ENCODE measurements at places on chromosomes 2 and 18.

DNA sequence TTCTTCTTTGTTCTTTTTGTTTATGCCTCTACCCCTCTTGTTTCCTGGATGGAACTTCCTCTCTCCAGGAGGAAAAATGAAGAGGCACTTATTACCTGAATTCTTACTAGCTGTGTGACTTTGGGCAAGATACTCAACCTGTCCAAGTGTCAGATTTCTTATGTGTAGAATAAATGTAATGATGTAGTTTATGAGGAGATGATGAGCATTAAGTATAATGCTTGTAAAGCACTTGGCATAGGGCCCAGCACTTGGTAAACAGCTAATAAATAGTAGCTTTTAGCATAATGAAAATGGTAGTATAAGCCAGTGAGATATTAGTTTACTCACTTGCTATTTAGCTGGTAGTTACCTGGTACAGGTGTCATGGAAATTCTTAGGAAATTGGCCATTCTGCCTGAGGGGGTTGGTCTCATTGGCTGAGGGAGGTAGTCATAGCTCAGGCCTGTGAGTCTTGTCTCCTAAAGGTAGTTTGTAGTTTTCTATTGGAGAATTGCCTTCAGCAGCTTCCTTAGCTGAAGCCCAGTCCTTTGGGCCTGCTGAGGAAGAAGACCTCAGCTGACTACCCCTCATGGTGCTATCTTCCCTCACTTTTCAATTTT, 133.4 kb upstream of the NABP1 start:
- no peak for DNase-seq

- no peak for DNase-seq
Observed at GRCh38 chr18:62485684-62486083, 37.1 kb upstream of the ZCCHC2 start.

DNA sequence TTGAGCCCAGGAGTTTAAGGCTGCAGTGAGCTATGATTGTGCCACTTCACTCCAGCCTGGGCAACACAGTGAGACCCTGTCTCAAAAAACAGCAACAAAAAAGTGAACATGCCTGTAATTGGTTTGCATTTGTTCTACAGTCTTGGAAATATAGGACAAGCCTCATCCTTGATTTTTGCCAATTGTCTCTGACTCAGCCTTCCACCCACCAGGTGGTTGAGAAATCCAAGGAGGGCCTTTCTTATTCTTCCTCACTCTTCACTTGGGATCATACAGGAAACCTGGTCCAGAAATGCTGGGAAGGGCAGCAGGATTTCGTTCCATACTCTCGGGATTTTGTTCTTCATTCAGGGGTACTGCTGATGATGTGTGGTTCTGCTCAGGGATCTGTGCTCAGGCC, 94.6 kb downstream of the CDC42EP3 start:
- DNase-seq: no peak

- DNase-seq: no peak
Observed at GRCh38 chr18:77714716-77715115, 465.1 kb downstream of the GALR1 start.

GRCh38 chr2:82792316-82792715, 1666.8 kb downstream of the SUCLG1 start:
- no peak for DNase-seq

DNA sequence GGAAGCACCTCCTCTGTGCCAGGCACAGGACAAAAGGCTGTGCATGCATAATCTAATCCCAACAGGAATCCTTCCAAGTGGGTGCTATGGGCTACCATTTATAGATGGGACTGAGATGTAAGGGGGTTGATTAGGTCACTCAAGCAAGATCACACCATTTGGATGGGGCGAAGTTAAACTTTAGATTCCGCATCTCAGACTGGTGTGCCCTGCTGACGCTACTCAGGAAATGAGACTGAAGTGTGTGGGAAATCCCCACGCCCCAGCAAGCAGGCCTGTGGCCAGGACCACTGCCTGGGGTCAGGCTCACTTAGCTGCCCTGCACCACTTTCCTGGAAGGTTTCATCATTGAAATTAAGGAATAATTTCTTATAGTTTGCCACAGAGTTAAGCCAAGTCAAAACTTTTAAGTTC, 70.5 kb upstream of the PPP1CB start:
- DNase-seq: no peak

- no peak for DNase-seq
Observed at GRCh38 chr2:105882920-105883435, 138.3 kb downstream of the NCK2 start.

DNA sequence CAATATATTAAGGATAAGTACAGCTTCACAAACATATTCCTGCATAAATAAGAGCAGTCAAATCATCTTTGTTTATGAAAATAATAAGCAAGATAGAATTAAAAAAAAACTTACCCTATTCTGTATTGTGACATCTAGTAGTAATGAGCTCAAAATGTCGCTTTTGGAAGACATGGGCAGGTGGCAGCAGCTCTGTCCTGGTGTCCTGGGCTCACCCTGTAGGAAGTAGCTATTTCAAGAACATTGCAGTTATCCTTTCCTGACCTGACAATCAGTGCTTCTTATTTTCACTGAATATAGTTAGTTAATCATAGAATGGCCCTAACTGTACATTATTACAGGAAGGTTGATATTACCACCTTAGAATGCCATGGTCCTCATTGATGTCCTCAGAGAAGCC, 229.1 kb downstream of the BABAM2 start:
- DNase-seq: no peak

- DNase-seq: no peak
Observed at GRCh38 chr2:241323778-241324177, 8.1 kb downstream of the SEPTIN2 start.

DNA sequence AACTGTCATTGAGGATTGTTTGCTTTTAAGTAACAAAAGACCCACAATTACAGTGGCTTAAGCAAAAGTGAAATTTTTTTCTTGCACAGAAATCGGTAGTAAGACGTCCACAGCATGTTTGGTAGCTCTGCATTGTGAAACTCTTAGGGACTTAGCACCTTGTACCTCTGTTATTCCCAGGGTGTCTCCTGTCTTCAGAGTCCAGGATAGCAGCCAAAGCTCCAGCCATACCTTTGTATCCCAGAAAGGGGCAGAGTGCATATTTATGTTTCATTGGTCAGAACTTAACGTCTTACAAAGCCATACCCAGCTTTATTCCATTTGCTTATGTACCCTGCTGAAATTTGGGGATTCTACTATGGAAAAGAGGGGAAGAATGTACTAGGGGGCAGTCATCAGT, 32.8 kb downstream of the RMND5A start:
- no peak for DNase-seq

DNA sequence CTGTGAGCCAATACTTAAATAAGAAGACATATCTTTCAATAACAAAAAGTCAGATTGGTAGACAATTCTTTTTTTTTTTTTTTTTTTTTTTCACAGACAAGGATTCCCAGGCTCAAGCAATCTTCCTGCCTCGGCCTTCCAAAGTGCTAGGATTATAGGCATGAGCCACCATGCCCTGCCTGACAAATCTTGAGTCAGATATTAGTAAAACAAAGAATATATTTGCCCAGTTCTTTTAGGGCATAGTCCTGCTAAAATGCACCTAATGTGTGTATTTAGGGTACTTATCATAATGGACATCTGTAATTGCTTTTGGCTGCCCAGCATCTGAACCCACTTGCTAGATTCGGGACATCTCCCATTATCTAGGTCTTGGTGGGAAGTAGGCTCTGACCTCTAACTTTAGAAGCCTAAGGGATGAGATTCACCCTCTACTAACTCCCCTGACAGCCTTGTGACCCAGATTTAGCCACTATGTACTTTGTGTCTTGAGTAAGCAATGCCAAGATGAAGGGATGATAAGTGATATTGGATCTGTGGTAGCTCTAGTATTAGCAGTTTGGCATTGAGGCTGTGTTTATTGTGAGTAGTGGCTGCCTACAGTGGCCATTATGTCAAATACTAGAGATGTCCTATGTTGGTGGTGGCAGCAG, 18.5 kb upstream of the PSME4 start:
- DNase-seq: no peak

- no peak for DNase-seq
Observed at GRCh38 chr2:1010415-1010930, 59.8 kb downstream of the SNTG2 start.

All from cortex of kidney (tissue), 1 donor.